ENCODE measurements at places on chromosomes 2 and 18.

GRCh38 chr2:28695245-28695647 lies 56.4 kb upstream of the PPP1CB start:
- DNase-seq = no peak

DNA sequence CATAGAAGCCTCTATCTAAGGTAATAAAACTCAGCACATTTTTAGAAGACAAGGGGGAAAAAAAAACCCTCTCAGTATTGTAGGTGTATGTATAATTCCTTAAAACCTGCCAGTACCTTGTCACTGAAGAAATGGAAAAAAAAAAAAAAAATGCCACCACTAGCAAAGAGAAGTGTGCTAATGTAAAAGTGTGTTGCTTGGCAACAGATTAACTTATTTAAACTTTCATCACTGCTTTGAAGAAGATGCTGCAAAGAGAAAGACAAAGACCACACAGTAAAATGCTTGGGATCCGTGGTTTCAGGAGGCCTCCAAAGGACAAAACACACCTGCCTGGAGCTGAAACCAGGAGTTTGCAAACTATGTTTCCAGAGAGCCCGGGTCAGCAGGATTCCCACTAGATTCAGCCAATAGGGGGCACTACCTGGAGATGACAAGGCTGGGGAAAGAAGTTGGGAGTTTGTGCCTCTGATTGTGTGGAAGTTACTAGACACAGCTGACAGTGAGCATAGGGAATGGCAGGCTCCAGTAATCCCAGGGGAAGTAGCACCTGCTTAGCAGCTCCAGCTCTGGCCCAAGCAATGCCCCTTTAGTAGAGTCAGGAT lies 169.1 kb upstream of the TRIB2 start:
- no peak for DNase-seq

- no peak for DNase-seq
Measured at GRCh38 chr2:7510353-7510752, 593.1 kb downstream of the RNF144A start.

DNA sequence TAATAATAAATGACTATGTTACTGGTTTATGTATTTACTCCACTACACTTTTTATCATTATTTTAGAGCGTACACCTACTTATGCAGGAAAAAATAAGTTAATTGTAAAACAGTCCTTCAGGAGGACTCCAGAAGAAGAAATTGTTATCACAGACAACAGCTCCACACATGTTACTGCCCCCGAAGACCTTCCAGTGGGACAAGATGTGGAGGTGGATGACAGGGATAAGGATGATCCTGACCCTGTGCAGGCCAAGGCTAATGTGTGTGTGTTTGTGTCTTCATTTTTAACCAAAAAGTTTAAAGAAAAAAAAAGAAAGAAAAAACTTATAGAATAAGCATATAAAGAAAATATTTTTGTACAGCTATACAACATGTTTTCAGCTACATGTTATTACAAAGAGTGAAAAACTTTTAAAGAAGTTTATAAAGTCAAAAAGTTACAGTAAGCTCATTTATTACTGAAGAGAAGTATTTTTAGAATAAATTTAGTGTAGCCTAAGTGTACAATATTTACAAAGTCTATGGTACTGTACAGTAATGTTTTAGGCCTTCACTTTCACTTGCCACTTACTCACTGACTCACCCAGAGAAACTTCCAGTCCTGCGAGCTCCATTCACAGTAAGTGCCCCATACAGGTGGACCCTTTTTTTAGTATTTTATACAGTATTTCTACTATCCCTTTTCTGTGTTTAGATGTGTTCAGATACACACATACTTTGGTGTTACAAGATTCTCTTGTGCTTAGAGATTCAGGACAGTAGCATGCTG lies 7.5 kb downstream of the TGFBRAP1 start:
- no peak for DNase-seq

GRCh38 chr2:135525786-135526185 lies 5.2 kb downstream of the ZRANB3 start:
- no peak for DNase-seq

GRCh38 chr2:187167491-187167890 lies 280.6 kb downstream of the CALCRL start:
- DNase-seq = no peak

- no peak for DNase-seq
Measured at GRCh38 chr2:63364866-63365265, 223.4 kb downstream of the WDPCP start.

- no peak for DNase-seq
Measured at GRCh38 chr2:189927823-189928222, 134.7 kb downstream of the MSTN start.

DNA sequence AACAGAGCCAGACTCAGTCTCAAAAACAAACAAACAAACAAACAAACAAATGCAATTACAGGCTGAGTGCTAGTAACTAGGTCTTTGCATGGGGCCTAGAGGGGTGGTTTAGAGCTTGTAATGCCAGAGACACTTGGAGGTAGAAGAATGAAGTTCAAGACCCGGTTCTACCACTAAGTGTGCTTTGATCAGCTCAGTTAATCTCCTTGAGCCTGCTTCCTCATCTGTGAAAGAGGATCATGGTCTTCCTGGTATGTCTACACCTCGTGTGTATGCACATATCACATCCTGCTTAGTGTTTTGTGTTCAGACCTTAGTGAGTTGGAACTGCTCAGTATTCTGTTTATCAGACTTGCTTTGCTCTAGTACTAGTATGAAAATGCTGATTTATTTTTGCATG lies 4.8 kb upstream of the ATP6V1C2 start:
- DNase-seq = no peak

DNA sequence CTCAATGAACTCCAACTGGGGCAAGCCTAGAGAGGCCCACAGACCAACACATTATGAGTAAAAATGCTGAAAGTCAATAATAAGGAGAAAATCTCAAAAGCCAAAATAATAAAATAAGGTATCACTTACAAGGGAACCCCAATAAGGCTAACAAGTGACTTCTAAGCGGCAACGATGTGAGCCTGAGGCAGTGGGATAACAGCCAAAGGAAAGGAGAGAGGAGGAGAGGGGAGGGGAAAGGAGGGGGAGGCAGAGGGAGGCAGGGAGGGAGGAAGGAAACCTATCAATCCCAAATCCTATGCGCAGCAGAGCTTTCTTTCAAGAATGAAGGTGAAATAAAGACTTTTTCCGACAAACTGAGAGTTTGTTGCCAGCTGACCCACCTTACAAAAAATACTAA lies 6.0 kb upstream of the NFATC1 start:
- no peak for DNase-seq

DNA sequence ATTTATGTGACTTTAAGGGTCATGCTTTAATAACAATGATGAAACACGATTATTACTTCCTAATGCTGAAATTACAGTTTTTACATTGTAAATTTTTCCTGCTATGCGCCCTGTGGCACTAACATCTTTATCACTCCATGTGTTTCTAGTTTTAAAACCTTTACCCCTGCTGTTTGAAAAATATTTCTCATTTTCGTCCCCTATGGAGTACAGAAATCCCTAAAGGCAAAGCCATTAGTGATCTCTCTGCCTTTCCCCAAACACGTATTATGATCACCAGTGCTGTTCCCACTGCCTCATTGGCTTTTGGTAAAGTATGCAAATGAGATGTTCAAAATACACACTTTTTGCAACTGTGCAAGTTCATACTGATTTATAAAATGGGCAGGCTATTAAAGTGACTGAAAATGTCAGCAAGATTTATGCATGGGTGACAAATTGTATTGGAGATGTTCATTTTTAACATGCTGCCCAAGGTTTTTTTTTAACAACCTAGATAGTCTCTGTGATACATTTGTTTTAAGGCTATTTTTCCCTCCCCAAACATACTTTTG lies 1468.2 kb upstream of the ACVR2A start:
- no peak for DNase-seq

Data from pons (tissue), 1 donor.